ENCODE measurements at places on chromosomes 6 and 20.

DNA sequence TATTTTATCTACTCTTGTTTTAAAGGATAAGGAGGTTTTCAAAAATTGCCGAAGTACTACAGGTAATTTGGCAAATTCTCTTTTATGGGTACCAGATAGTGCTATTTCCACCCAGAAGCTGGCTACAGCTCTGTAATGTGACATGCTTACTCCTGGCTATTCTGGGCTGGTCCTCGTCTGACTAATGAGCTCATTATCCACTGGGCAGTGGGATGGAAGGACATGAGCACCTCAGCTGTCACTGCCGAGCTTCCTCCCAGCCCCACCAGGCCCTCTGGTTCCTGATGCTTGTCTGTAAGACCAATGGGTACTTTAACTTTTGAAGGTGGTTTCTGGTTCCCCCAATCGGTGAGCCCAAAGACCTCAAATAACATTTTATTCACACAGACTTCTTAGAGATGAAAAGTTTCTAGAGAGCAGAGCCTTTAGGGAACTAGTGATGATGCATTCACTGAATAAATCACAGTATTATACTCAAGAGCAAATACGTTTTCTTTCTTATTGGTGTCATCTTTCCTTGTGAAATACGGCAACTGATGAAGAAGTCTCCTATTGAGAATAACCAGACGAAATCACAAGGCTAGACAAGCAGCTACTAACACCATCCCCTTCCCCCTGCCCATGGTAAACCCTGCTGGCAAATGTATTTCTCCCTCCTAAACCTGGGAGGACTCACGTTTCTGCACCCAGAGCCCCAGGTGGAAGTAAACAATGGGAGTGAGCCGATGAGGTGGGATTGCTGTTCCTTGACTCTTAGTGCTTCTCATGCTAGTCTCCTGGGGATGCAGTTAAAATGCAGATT is 80.8 kb downstream of the SLC22A3 start:
- DNase-seq: no peak

GRCh38 chr6:100132005-100132404 is 138.0 kb upstream of the MCHR2 start:
- no peak for DNase-seq

- DNase-seq: no peak
Observed at GRCh38 chr6:128516514-128516898, 3.9 kb downstream of the PTPRK start.

DNA sequence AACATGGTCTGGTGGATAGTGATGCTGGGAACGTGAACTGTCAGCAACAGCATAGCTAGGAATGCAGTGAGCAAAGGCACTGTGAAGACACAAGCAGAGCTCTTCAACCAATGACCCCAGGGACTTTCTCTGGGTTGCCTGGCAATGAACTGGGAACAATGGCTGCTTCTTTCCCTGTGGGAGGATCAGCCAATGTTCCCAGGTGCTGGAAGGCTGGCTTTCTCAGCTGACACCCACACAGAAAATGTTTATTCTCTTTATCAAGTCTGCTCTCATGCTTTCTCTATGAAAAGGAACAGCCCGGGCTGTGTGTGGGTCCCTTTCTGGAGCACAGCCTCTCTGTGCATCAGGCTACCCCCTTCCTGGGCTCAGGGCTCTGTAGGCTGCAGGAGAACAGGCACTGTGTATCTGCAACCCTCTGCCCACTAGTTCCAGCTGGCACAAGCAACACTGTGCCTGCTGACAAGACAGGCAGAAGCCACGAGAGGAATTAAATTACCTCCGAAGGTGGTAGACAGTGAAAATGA is 54.2 kb downstream of the HFE start:
- no peak for DNase-seq

DNA sequence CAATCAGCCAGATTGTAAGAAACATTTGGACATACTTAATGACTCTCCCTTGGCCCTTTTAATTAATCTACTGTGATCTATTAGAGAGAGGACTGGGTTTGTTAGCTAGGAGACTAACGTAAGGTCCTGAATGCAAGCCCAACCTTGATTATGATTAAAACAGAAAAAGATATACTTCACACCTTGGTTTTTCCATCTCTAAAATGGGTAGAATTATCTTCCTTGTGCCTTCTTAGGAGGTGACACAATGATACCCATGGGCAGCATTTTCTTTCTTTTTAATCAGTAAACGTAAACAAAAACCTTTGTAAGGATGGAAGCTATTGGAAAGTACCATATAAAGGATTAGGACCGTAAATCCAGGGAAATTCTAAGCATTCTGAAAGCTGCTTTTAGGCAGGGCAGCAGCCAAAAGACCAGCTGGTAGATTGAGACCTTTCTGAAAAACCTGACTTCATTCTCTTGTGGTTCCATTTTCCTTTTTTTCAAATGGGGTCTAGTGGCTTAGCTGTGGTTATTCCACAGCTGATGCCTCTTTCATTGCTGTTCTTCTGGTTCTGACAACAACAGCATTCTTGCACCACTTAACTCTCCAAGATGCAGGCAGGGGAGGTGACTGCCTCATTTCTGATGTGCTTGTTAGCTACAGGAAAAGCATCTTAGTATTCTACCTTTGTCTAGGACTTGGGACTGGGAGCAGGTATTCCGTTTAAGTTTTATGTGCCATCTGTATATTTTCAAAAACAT is 27.4 kb downstream of the RREB1 start:
- no peak for DNase-seq

All from heart right ventricle (tissue), 16 donors.